ENCODE measurements at places on chromosomes 12 and 14. TPM values are rescaled to one million over a fixed set of nuclear protein-coding genes. Genes with fewer than 3 reads are reported as not detected.

DNA sequence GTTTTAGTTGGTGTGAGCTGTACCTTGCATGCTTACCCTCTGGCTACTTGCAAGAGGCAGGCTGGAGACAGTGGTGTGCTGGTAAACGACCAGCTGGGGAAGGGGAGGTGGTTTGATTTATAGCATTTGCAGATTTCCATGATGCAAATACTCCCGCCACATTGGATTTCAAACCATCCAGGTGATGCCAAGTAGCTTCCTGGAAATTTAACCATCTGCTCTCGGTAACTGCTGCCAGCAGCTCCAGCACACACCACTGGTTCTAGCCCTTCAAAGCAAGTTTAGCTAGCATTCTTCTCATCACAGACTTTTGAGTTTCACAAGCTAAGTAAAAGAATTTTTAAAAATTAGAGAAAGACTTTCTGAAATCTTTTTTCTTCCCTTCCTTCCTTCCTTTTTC is 104.5 kb upstream of the AMIGO2 start:
- DNase-seq = no peak

The PAX9 gene
- polyA plus RNA-seq = 0.66 TPM

The KRT3 gene
- not detected for polyA plus RNA-seq

GRCh38 chr14:90600619-90601018 is 203.8 kb downstream of the CALM1 start:
- DNase-seq = no peak

The HOXC12 gene
- polyA plus RNA-seq = not detected

The BCL2L14 gene
- not detected for polyA plus RNA-seq

The PTHLH gene
- polyA plus RNA-seq = 10.9 TPM

The SRRM4 gene
- polyA plus RNA-seq = not detected

The TMEM121 gene
- 4.3 TPM for polyA plus RNA-seq

The GLIPR1L1 gene
- polyA plus RNA-seq = not detected

The PLEKHG3 gene
- 21.9 TPM for polyA plus RNA-seq

DNA sequence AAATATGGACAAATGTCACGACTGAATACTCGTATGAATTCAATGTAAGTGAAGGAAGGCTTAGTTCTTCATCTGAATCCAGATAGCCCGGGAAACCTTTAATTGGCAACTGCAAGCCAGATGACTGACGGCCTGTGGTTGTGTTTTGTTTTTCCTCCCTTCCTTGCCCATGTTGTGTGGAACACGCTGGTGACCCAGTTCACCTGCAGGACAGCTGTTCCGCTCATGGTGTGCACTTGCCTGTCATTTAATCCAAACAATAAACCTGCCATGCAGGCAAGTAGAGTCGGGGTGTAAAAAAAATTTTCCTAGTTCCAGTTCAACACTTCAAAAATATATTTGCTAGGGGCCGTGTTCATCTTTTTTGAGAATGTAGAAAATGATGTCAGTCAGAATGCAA is 88.0 kb downstream of the TMEM132D start:
- DNase-seq = no peak

DNA sequence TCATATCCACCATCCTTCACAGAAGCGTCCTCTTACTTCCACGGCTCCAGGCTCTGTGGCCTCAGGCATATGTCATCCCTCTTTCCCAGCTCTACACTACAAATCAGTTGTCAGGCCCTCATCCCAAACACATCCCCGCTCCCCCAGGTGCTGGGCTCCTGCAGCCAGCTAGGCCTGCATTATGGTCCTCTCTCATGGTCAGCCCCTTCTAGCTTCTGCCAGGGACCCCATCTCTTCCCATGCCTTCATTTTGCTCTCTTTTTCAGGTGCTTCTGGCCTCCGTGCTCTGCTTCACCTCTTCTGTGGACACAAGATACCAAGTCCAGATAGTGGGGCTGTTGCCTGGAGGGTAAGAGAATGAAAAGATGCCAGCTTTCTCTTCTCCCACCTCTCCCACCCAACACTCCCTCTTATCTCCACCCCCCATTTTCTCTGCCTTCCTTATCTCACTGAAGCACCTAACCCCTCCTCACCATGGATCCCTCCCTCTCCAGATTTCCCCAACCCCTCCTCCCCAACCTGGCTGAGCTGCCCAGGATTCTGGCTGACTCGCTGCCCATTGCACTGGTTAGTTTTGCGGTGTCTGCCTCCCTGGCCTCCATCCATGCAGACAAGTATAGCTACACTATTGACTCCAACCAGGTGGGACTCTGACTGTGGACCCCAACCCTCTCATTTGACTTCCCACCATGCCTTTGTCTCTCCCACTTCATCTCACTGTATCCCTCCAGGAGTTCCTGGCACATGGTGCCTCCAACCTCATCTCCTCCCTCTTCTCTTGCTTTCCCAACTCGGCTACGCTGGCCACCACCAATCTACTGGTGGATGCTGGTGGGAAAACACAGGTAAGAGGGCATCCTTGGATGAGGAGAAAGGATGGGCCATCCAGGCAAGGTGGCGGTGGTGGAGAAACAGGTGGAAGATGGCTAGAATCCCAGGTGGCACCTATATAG is 10.4 kb downstream of the B4GALNT1 start:
- DNase-seq = no peak

Measured in A549 (cell line).